ENCODE measurements at places on chromosomes 13 and 19.

DNA sequence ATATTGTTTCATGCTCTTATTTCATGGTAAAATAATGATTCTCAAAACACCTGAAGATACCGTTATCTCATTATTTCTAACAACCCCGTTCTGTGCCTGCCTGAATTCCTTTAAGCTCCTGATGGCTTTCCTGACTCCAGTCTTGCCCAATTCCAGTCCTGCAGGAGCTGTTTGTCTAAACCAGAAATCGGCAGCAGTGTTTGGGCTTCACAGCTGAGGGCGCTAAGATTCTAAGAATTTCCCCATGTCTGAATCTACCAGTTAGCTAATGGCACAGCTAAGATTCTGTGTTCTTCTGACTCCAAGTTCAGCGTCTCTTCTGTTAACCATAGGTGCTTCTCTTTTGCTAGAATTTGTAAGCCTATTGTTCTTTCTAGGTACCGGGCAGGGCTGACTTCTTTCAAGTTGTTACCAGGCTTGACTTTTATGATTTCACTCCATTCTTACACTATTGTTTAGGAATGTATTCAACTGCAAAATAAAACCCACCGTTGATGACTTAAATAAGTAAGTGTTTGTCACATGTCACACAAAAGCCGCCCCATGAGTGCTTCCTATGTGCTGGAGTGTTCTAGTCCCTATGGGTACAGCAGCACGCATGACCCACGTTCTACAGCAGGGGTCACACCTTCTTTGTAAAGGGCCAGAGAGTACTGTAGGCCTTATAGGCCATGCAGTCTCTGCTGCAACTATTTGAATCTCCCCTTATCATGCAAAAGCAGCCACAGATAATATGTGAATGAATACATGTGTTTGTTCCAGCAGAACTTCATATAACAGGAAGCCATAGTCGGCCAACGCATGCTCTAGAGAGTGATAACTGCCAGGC, 168.3 kb upstream of the RNF113B start:
- no peak for DNase-seq

DNA sequence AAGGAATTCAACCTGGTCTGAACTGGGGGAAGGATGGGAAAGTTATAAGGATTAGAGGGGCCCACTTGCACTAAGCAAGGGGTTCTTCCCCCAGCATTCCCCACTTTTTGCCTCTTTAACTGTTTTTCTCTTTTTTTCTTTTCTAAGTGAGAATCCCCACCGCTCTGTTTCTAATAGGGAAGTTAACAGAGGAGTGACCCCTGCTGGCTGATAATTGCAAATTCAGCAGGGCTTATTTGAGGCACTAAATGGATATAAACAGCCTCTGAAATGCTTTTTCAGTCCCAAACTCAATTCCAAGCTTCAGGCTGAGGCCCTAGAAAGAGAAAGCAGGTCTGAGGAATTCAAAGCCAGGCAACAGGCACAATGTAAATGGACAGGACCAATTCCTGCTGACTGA, 38.2 kb upstream of the CEACAM21 start:
- DNase-seq, result no peak

DNA sequence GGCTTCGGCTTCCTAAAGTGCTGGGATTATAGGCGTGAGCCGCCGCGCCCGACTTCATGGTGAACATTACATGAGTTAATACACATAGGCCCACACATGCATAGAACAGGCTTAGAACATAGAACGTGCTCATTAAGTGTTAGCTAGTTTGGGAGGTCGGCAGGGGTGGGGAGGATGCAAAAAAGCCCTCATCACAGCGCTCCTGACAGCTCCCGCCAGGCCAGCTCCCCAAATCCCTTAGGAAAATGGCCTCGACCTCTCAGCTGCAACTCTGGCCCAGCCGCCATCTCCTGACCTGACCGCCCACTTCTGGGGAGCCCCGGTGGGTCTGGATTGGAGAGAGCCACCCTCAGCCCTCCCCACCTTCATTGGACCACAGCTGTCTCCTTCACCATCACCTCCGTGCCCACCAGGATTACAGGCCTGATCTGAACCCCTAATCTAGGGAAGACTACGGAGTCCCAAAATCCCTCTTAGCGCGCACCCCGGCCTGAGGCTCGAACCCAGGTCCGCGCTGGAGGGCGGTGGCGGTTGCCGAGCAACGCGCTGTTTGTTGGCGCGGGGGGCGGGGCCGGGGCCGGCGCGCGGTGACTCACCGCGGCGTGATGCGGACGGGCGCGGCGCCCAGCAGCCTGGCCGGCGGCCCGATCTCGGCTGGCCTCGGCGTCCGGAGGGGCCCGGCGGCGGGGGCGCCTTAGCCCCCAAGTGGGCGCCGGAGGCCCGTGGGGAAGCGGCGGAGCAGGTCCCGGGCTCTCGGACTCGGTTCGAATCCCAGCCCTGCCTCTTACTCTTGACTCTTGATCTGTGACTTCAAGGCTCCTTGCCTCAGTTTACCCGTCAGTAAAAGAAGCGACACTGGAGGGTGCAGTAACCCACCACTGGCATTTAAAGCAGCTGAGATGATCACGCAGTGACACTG, 26.7 kb upstream of the NANOS3 start:
- DNase-seq, result peak; percentile 43

- DNase-seq, result no peak
Measured at GRCh38 chr13:57724486-57725272, 93.1 kb downstream of the PCDH17 start.

- DNase-seq, result no peak
Measured at GRCh38 chr13:79307433-79307861, 98.6 kb downstream of the RBM26 start.

- DNase-seq, result no peak
Measured at GRCh38 chr19:32614916-32615315, 33.9 kb downstream of the PDCD5 start.

DNA sequence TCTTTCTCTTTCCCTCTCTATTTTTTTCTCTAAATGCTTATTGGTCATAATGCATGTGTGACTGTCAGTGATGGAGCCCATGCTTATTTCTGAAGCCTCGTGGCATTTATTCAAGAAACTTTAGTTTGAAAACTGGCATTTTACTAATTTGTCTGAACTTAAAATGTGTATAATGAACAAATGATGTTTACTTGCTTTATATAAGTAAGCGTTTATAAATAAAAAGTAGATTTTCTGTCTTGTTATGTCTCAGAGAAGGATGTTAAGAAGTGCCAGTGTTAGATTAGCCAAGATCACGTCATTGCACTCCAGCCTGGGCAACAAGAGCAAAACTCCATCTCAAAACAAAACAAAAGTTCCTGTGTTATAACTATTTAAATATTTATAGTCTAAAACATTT, 1568.1 kb downstream of the EFNB2 start:
- no peak for DNase-seq

DNA sequence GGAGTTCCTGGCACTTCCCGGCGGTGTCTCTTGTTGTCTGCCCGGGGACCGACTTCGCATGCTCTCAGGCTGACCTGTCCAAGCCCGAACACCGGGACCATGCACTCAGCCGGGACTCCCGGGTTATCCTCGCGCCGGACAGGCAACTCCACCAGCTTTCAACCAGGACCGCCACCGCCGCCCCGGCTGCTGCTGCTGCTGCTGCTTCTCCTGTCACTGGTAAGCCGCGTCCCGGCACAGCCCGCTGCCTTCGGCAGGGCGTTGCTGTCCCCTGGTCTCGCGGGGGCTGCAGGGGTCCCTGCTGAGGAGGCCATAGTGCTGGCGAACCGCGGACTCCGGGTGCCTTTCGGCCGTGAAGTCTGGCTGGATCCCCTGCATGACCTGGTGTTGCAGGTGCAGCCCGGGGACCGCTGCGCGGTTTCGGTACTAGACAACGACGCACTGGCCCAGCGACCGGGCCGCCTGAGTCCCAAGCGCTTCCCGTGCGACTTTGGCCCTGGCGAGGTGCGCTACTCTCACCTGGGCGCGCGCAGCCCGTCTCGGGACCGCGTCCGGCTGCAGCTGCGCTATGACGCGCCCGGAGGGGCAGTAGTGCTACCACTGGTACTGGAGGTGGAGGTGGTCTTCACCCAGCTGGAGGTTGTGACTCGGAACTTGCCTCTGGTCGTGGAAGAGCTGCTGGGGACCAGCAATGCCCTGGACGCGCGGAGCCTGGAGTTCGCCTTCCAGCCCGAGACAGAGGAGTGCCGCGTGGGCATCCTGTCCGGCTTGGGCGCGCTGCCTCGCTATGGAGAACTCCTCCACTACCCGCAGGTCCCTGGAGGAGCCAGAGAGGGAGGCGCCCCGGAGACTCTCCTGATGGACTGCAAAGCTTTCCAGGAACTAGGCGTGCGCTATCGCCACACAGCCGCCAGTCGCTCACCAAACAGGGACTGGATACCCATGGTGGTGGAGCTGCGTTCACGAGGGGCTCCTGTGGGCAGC, 661 bp downstream of the FREM2 start:
- no peak for DNase-seq

- DNase-seq, result no peak
Measured at GRCh38 chr13:48043789-48044503, 6.4 kb downstream of the NUDT15 start.

DNA sequence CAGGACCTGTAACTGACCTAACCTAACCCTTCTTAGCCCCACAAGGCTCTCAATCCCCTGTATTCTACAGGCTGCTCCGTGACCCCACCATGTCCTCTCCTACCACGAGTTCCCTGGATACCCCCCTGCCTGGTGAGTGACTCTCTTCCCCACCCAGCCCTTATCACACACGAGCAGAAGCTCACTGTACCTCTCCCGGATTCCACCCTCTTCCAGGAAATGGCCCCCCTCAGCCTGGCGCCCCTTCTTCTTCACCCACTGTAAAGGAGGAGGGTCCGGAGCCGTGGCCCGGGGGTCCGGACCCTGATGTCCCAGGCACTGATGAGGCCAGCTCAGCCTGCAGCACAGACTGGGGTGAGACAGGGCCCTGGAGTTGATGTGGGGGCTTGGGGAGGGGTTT, 1.3 kb downstream of the NR1H2 start:
- DNase-seq, result no peak

- no peak for DNase-seq
Measured at GRCh38 chr13:23558675-23559536, 11.3 kb upstream of the TNFRSF19 start.

DNA sequence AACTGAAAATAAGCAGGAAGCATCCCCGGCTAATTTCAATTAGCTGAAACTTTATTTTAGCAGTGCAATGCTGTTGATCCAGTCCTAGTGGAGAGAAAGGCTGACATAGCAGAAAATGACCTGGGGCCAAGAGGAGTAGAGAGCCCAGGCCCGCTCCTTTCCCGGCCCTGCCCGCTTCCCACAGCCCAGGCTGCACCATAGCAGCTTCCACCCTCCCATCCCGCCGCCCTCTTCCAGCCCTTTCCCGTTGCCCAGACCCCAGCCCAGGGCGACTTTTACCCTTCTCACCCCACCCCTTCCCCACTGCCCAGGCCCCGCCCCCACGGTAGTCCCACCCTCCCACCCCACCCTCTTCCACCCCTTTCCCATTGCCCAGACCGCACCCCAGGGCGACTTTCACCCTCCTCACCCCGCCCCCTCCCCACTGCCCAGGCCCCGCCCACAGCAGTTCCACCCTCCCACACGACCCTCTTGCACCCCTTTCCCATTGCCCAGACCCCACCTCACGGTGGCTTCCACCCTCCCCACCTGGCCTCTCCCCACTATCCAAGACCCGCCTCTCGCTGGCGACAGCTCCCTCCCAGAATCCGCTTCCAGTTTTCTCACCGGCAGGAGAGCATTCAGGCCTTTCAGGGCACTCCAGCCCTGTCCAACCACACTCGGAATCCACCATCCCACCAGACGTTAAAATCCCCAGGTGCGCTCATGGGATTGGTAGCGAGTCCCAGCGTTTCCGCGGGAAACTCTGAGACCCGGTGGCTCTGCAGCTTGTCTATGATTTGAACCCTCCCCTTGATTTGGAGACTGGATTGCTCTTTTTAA, 8.3 kb downstream of the ZNF160 start:
- no peak for DNase-seq

DNA sequence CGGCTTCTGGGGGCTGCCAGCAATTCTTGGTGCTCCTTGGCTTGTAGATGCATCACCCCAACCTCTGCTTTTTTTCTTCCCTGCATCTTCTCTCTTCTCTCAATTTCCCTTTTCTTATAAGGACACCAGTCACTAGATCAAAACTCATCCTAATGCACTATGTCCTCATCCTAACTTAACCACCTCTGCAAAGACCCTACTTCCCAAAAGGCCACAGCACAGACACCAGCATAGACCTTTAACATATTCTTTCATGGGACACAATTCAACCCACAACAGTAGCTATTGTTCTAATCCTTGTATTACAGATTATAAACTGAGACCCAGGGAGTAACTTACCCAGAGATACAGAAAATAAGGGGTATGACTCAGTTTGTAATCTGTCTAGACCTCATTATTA, 47.0 kb downstream of the RUBCNL start:
- DNase-seq, result no peak

- no peak for DNase-seq
Measured at GRCh38 chr13:39405107-39405506, 197.9 kb downstream of the LHFPL6 start.

- DNase-seq, result no peak
Measured at GRCh38 chr19:46347985-46348384, 1.1 kb downstream of the PPP5C start.

DNA sequence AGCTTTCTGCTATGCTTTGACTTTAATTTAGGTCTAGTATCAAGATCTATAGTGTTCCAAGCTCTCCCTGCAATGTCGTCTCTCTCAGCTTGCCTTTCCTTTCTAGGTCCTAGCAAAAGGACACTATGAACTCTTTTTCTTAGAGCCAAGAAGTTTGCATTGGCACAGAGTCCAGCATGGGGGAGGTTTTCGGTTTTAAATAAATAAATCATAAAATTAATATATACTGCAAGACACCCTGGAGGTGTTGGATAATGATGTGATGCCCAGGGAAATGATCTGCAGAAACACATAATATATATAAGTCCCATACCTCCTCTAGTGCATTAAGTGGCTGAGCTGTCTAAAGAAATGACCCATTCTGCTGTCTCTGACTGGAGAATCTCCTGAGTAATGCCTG, 316.4 kb upstream of the MAB21L1 start:
- DNase-seq, result no peak

DNA sequence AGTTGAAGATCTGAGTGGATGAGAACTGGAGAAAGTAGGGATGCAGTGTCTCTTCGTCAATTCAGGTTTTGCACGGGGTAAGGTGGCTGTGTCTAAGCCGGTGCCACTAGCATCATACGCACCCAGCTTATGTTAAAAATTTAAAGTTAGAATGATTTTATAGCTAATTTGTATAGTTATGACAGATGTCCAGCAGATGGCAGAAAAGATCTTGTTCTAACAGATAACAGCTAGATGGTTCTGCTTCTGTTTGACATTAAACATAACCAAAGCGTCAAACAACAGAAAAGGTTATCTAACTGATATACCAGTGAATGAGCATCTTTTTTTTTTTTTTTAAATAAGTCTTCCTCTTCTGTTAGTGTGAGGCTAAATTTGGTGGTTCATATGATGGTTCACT, 18.8 kb upstream of the EDDM13 start:
- no peak for DNase-seq

Data from stimulated activated CD8-positive, alpha-beta memory T cell treated with anti-CD3 and anti-CD28 coated beads, Interleukin-4, amount 100 ng/mL, for 4 hours (primary cell).